Memory B cell (primary cell): ENCODE measurements at places on chromosomes 4 and X.
A peak's percentile ranks its signal among the peaks of the same experiment; 100 is the strongest.

DNA sequence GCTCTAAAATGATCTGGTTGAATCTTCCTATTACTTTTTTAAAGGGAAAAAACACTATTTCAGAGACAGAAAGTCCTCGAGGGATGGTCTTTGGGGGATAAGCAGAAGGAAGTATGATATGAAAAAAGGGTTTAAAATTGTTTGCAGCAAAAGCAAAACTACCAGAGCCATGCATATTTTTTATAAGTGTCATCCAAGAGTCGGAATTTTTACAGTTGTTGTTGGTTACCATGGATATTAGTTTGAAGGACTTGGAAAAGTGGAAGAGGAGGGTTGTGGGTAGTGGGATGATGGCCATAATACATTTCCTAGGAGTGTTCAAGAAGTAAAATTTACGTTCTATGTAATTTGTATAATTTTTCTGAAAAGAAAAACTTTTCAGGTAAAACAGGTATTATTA, 134.4 kb downstream of the PCDH7 start:
- H3K4me3 ChIP-seq, result no peak overlapping the region
- no peak overlapping the region for H3K27ac ChIP-seq
- H3K36me3 ChIP-seq, result no peaks in the 10 kb centered on the region
- no peaks in the 10 kb centered on the region for H3K27me3 ChIP-seq
- no peak for DNase-seq

- DNase-seq, result no peak
- H3K4me3 ChIP-seq, result no peak overlapping the region
- no peak overlapping the region for H3K27ac ChIP-seq
- peaks cover 2% of the 10 kb centered on the region for H3K4me1 ChIP-seq
Measured at GRCh38 chrX:100404851-100405250, 5.2 kb downstream of the PCDH19 start.

- H3K4me3 ChIP-seq, result no peak overlapping the region
- peaks cover 27% of the 10 kb centered on the region for H3K36me3 ChIP-seq
- H3K27ac ChIP-seq, result no peak overlapping the region
- DNase-seq, result no peak
Measured at GRCh38 chr4:53205970-53206369, 159.9 kb downstream of the SCFD2 start.

DNA sequence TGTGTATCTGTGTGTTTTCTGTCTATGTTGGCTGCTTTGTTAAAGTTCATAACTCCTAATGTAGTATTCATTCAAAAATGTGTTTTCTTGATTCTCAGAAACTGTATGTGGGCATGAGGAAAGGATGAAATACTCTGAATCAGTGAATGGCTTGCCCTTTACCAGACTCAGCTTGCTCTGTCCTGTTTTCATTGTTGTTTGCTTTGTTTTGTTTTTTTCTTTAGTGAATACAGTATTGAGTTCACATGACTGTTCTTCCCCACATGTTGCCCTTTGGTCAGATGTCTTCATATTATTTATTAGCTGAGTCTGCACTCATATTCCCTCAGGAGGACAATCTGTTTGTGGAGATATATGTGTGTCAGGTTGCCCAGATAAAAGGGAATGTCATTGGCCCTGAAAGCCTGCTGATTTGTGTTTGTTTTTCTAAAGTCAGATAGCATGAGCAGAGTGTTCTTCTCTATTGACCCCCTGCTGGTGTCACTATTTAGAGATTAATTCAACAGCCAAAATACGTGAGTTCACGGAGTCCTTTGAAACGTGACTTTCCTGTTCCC, 1184.4 kb downstream of the RPA4 start:
- H3K4me3 ChIP-seq, result no peak overlapping the region
- no peak overlapping the region for H3K27ac ChIP-seq
- no peaks in the 10 kb centered on the region for H3K36me3 ChIP-seq
- H3K27me3 ChIP-seq, result no peaks in the 10 kb centered on the region

- H3K27ac ChIP-seq, result no peak overlapping the region
- no peaks in the 10 kb centered on the region for H3K36me3 ChIP-seq
- H3K4me3 ChIP-seq, result no peak overlapping the region
- DNase-seq, result no peak
Measured at GRCh38 chr4:81650606-81651242, 179.0 kb upstream of the RASGEF1B start.

DNA sequence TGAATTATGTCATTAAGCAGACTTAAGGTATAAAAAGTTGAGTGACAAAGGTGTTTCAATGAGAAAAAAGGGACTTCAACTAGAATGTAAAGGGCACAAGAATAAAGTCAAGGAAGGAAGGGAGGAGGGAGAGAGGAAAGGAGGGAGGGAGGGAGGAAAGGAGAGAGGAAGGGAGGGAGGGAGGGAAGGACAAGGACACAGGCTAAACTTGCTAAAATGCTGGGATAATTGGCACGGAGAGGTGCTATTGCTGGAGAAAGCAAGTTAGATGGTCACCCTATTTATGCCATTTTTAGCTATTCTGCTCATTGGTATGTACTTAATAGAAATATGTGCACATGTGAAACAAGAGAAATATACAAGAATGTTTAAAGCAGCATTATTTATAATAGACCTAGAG, 44.9 kb upstream of the SPP1 start:
- H3K27ac ChIP-seq, result no peak overlapping the region
- H3K36me3 ChIP-seq, result no peaks in the 10 kb centered on the region

GRCh38 chrX:1289535-1289934, 20.9 kb downstream of the CSF2RA start:
- H3K27me3 ChIP-seq, result peaks cover 10% of the 10 kb centered on the region
- no peak overlapping the region for H3K4me3 ChIP-seq
- DNase-seq, result no peak
- peaks cover 10% of the 10 kb centered on the region for H3K36me3 ChIP-seq

GRCh38 chr4:2942532-2943363, 20.5 kb downstream of the NOP14 start:
- H3K36me3 ChIP-seq, result peaks cover 38% of the 10 kb centered on the region
- no peak overlapping the region for H3K4me3 ChIP-seq
- H3K27me3 ChIP-seq, result no peaks in the 10 kb centered on the region
- peaks cover 9% of the 10 kb centered on the region for H3K4me1 ChIP-seq

DNA sequence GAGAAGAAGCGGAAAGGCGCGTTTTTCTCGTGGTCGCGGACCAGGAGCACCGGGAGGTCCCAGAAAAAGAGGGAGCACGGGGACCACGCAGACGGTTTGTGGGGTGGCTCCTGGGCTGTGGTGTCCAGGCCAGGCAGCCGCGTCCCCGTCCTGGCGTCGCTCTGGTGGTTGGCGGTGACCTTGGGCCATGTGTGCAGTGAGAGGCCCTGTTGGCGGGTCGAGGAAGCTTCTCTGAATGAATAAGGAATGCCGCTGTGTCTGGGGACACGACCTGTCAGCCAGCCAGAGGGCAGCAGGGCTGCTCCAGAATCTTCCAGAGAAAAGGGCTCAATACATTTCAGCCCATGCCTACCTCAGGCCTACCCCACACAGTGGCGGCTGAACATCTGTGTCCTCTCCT, 24.3 kb upstream of the HGFAC start:
- H3K27me3 ChIP-seq, result peaks cover 10% of the 10 kb centered on the region
- no peak overlapping the region for H3K27ac ChIP-seq
- H3K36me3 ChIP-seq, result peaks cover 6% of the 10 kb centered on the region
- H3K4me3 ChIP-seq, result no peak overlapping the region
- peaks cover 6% of the 10 kb centered on the region for H3K4me1 ChIP-seq

GRCh38 chrX:136647677-136648360, at the start of gene CD40LG:
Gene CD40LG, plus strand, starts transcription at chrX:136648158. Its CDS starts 91 bp downstream, at chrX:136648249.
- no peaks in the 10 kb centered on the region for H3K4me1 ChIP-seq
- no peaks in the 10 kb centered on the region for H3K36me3 ChIP-seq
- no peak for DNase-seq
- H3K27ac ChIP-seq, result no peak within 1 kb of the TSS
- no peak within 1 kb of the TSS for H3K4me3 ChIP-seq
- no peaks in the 10 kb centered on the region for H3K27me3 ChIP-seq

DNA sequence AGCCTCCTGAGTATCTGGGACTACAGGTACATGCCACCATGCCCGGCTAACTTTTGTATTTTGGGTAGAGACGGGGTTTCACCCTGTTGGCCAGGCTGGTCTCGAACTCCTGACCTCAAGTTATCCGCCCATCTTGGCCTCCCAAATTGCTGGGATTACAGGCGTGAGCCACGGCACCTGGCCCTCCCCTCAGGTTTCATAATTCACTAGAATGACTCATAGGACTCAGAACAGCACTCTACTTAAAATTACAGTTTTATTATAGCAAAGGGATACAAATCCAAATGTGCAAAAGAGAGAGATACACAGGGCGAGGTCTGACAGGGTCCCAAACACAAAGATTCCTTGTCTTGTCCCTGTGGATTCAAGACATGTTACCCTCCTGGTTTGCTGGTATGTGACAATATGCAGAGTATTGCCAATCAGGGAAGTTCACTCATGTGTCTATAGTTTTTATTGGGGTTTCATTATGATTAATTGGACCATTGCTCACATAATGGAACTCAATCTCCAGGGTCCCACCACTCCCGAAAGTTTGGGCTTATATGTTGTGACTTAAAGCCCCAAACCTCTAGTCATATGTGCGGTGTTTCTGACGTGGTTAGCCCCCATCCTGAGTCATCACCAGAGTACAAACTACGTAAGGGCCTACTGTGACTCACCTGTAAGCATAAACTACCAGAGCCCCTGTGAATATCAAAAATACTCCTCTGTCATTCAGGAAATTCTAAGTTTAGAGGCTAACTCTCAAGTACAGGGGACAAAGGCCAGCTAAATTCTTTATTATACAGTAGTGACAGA, 5.2 kb downstream of the YIPF6 start:
- peaks cover 21% of the 10 kb centered on the region for H3K4me1 ChIP-seq
- peak overlapping the region; percentile 24 for H3K27ac ChIP-seq
- peaks cover 2% of the 10 kb centered on the region for H3K36me3 ChIP-seq
- H3K27me3 ChIP-seq, result no peaks in the 10 kb centered on the region
- no peak for DNase-seq
- no peak overlapping the region for H3K4me3 ChIP-seq
